ENCODE measurements at places on chromosomes 7 and 10.

GRCh38 chr10:32929634-32930033, 28.4 kb downstream of the ITGB1 start:
- DNase-seq: no peak

- no peak for DNase-seq
These were observed 146.5 kb downstream of the PHF14 start for GRCh38 chr7:11120068-11120664.

GRCh38 chr7:179209-179681, 13.1 kb upstream of the FAM20C start:
- no peak for DNase-seq

DNA sequence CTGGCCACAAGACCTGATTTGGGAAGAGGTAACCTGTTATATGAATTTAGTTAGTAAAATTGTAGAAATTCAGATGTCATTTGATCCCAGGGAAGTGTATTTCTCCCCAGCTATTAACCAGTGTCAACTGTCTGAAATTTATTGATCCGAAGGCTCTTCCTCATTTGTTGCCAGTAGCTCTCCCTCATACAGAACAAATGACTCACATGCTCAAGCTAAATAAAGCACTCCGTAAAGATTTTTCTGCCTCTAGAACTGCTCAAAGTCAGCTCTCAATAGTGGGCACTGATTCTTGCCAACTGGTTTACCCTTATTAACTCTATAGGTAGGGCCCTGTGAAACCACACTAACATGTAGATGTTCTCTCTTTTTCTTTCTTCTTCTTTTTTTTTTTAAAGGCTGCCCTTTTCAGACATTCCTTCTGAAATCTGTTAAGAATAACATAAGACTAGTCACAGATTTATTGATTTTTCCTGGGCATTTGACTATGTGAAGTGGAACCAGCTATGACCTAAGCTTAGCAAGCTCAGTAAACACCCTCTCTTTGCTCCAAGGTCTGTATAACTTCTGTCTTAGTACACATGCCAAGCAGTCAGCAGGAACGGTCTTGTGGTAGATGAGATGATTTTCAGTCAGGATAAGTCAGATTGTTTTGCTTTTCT, 21.8 kb downstream of the RPA3 start:
- DNase-seq: no peak

DNA sequence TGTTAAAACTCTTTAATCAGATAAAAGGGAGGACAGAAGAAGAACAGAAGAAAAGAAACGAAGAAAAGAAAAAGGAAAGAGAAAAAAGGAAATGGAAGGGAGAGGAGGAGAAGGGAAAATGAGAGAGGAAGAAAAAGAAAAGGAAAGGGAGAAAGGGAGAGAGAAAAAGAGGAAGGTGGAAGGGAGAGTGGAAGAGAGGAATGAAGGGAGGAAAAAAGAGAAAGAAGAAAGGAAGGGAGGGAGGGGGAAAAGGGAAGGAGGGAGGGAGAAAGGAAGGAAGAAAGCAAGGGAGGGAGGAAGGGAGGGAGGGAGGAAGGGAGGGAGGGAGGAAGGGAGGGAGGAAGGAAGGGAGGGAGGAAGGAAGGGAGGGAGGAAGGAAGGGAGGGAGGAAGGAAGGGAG, 305.7 kb downstream of the CALN1 start:
- no peak for DNase-seq

GRCh38 chr10:46540412-46541016, 15.9 kb downstream of the GPRIN2 start:
- no peak for DNase-seq

DNA sequence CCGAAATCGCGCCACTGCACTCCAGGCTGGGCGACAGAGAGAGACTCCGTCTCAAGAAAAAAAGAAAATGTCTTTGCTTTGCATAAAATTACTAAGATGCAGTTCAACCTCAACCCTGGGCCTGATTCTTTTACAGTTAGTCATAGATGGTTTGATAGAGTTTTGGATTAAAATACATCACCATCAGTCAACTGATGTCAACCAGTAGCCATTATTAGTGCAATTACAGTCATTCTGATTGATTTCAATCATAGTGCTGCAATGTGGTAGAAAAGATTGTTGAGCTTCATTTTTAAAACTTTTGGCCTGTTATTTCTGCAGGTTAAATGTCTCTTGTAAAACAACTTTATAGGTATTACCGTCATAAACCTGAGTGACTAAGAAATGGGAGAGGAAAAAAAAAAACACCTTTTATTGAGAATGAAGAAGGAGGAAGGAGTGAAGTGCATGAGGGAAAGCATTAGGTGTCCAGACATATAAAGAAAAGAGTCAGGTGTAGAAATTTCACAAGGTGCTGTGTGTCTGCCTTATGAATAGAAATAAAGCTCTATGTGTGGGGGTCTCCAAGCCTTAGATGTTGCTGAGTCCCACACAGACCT, 150.6 kb downstream of the TRIL start:
- no peak for DNase-seq

DNA sequence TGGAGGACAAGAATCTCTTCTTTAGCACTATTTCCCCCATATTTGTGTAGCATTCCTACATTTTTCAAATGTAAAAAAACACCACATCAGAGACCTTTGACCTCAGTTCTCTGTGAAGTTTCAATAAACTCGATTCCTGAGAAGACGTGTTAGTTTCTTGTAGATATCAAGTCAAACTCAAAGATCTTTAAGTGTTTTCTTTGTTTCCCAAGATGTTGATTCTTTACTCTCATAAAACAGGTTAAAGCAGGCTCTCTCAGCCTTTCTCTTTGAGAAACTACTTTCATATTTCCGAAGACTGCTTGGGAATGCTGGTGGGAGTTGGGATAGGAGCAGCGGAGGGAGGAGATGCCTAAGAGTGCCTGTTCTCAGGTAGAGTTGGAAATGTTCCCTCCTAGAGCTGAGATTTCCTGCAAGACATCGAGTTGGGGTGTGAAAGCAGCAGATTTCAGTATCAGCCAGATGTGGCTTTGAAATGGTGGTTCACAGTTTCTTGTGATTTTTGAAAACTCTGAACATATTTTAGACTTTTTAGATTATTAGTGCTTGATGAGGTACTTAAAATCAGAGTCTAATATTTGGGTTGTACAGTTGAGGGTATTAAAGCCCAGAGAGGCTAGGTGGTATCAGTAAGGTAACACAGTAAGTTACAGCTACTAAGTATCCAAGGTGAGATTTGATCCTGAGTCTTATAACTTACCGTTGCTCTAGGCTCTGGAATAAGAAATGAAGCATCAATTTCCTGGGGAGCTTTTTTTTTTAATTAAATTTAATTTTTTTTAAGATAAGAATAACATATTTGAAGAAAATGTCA, 13.9 kb downstream of the ADK start:
- no peak for DNase-seq

GRCh38 chr10:22644222-22644621, 70.2 kb downstream of the PIP4K2A start:
- DNase-seq: no peak

DNA sequence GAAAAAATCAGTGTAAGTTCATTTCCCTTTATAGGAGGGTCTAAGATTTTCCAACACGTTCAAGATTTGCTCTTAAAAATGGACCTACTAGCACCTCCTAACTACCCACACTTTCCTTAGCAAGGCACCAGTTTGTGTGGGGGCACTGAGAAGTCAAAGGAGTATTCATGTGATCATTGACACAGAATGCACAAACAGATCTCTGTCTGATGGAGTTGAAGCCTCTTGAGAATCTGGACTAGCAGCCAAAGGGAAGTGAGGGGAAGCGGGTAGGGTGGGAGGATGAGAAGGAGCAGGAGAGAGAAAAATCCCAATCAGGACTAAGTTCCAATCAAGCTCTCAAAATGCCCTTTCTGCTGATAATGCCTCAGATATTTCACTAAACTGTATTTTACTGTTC, 4.1 kb downstream of the MMS19 start:
- no peak for DNase-seq

DNA sequence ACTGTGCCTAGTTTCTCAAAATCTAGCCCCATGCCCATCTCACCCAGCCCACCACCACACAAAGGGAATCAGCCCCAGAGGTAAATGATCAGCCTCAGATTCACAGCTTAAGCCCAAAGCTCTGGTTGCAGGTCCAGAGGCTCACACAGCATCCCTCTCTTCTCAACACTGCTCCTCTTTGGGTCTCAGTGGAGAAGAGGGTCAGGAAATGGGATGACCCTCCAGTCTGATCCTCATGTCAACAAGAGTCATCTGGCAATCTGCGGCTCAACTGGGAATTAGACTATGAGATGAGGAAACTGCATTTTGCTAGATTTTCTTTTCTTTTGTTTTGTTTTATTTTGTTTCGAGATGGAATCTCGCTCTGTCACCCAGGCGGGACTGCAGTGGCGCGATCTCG, 126.2 kb upstream of the PDLIM1 start:
- DNase-seq: no peak

DNA sequence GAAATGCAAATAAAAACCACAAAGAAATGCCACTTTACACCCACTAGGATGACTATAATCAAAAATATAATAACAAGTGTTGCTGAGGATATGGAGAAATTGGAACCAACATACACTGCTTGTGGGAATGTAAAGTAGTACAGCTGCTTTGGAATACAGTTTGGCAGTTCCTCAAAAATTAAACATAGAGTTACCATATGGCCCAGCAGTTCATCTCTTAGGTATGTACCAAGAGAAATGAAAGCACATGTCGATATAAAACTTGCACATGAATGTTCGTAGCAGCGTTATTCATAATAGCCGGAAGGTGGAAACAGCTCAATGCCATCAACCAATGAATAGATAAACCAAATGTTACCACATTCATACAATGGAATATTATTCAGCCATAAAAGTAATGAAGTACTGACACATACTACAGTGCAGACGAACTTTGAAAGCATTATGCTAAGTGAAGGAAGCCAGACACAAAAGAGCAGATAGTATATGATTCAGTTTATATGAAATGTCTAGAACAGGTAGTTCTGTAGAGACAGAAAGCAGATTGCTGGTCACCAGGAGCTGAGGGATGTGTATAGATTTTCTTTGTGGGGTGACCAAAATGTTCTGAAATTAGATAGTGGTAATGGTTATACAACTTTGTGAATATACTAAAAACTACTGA, 12.4 kb downstream of the BCAP29 start:
- no peak for DNase-seq

GRCh38 chr10:13091801-13092200, 8.2 kb upstream of the OPTN start:
- no peak for DNase-seq

DNA sequence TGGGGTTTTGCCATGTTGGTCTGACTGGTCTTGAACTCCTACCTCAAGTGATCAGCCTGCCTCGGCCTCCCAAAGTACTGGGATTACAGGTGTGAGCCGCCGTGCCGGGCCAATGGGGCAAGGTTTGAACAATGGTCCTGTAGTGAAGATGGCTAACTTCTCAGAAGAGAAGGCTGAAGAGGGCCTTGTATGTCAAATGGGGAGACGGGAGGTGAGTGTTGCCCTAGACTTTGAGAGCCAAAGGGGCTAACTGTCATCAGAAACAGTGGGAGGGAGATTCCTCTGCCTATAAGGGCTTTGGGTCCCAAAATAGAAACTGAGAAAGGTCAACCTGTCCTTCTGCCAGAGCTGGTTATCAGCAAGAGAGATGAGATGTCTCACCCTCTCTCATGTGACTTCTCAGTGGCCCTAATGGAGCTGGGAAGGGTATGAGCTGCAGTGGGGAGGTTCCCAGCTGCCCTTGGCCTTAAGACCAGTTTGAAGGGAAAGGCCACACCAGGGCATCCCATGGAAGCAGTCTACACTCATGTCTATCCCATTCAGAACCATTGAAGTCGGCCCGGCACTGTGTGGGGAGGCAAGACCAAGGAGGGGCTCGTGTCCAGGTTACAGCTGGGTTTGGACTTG, 1.3 kb upstream of the SAMD8 start:
- DNase-seq: no peak

DNA sequence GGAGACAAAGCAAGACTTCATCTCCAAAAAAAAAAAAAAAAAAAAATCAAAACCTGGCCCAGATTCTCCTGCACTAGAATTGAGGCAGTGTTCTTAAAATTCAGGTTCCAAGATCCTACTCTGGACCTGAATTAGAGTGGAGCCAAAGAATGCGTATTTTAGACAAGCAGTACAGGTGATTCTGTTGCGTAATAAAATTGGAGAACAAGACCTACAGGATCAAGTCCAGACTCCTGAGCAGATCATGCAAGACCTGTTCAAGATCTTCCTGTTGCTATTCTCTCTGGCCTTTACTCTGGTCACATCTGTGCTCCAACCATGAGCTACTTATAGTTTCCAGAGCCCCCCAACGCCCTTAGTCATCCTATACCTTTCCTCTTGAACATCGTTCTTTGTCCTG, 51.5 kb upstream of the RSBN1L start:
- no peak for DNase-seq

- peak; percentile 66 for DNase-seq
These were observed 83.5 kb downstream of the SGMS1 start for GRCh38 chr10:50540069-50540825.

GRCh38 chr10:62147425-62147824, 121.2 kb downstream of the RTKN2 start:
- no peak for DNase-seq

DNA sequence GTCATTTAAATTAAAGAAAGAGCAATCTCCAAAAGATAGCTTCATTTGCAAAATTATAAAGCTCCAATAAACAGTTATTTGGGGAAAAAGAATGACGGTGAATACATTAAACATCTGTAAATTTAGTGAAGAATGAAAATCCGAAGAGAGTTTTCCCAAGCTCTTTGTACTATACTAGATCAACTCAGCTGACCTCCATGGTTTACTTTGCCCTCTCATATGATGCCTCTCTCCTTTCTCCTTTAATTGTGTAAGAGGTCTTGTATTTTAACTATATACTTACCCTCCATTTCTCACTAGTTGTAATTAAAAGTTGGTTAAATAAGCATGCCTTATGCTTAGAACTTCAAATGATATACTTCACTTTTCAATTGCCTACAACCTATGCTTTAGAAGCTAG, 125.8 kb downstream of the CACNA2D1 start:
- no peak for DNase-seq

DNA sequence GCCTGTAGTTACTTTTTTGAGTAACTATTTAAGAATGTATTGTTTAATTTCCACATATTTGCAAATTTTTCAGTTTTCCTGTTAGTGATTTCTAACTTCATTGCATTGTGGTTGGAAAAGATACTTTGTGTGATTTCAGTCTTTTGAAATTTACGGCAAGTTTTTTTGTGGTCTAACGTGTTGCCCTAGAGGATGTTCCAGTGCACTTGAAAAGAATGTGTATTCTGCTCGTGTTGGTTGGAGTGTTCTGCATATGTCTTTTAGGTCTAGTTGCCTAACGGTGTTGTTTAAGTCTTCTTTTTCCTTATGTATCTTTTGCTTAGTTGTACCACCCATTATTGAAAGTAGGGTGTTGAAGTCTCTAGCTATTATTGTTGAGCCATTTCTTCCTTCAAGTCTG, 59.7 kb downstream of the LCOR start:
- no peak for DNase-seq

Data from stimulated activated CD4-positive, alpha-beta T cell treated with anti-CD3 and anti-CD28 coated beads, Interleukin-4, amount 100 ng/mL, for 24 hours (primary cell).